Mesenteric fat pad (tissue), 1 donor: ENCODE measurements at places on chromosomes 5 and 9. TPM values are rescaled to one million over a fixed set of nuclear protein-coding genes. Genes with fewer than 3 reads are reported as not detected.
A peak's percentile ranks its signal among the peaks of the same experiment; 100 is the strongest.

The OTULINL gene
- 16.7 TPM for total RNA-seq

- no peak for DNase-seq
Observed at GRCh38 chr5:96348536-96348935, 84.5 kb downstream of the PCSK1 start.

DNA sequence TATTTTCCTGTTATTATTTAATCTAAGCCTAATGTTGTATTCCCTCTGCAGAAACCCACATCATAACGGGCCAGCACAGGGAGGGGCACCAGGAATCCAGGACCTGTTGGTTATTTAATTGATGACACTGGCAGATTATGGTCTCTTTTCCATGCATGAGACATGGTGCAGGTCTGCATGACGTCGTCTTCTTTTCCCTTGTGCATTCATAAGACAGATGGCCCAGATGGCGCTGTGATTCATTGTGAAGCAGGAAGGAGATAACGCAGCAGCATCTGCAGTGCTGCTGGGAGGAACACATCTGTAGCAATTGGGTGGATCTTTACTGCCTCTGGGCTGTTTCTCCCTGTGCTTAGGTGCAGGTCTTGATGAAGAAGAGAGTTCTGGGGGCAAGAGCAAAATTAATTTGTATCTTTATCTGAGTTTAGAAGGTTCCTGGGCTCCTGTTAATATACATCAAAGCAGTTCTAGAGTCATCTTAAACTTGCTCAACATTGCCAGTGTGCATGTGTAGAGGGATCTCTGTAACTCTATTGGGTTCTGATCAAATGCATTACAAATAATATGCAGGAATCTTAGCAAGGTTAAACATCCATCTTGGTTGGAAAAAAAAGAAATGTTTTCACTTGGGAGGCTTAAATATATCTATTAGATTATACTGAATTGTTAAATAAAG is 176.1 kb downstream of the PCSK1 start:
- DNase-seq: no peak

DNA sequence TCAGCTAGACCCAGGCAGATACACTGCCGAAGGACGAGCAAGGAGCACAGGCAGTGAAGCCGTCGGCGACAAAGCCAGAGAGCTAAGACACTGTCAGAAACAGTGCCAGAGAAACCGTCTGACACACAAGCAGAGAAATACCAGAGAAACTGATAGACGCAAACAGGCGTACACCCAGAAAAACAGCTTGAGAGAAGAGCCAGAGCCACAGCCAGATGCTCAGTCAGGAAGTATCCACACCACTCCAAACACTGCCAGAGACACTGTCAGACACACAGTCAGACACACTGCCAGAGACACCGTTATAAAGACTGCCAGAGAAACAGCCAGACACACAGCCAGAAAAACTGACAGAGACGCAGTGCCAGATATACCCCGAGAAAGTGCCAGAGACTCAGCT is 19.1 kb downstream of the CNTFR start:
- no peak for DNase-seq

DNA sequence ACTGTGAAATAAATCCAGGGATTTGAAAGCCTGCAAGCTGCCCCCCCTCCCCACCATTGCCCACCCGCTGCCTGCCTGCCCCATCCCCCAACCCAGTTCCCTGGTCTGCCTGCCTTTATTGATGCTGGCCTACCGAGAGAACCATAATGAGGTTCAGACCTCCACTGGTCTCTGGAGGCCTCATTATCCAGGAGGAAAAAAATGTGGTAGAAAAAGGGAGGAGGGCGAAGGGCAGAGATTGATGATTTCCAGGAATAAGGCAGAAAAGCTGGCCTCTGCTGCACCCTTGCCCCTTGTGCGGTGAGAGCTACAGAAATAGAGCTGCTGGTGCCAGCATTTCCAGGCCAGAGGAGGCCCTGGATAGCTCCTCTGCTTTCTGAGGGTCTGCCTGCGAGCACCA is 216.1 kb downstream of the PAPPA start:
- no peak for DNase-seq

- no peak for DNase-seq
Observed at GRCh38 chr9:6383551-6384225, 29.3 kb upstream of the UHRF2 start.

The EGFLAM gene
- 132 TPM for total RNA-seq

GRCh38 chr9:116991051-116991450 is 303.9 kb downstream of the TRIM32 start:
- no peak for DNase-seq

GRCh38 chr5:56608217-56608925 is 207.0 kb upstream of the MAP3K1 start:
- no peak for DNase-seq

DNA sequence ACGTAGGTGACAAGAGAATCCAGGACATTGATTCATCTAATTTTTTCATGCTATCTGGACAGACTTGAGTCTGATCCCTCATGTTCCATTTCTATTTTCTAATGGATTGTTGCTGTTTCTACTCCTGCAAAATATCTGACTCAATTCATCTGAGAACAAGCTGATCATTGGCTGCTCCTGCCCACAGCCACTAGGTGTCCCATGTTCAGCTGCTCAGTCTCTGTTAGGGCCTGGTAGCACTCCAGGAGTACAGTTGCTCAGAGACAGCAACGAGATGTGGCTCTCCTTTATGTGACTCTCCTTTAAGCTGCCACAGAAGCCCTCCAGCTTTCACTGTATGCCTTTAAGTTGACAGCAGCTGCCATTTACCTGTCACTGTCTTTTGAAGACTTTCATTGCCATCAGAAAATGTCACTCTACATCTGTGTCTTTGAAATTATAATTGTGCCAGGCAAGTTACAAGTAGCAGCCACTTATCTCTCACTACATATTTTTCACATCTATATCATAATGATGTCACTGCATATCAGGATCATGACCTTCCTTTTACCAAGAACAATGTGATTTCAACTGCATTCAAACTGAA is 1944.2 kb upstream of the NUDT12 start:
- DNase-seq: no peak

The FAM78A gene
- total RNA-seq: 6.3 TPM

DNA sequence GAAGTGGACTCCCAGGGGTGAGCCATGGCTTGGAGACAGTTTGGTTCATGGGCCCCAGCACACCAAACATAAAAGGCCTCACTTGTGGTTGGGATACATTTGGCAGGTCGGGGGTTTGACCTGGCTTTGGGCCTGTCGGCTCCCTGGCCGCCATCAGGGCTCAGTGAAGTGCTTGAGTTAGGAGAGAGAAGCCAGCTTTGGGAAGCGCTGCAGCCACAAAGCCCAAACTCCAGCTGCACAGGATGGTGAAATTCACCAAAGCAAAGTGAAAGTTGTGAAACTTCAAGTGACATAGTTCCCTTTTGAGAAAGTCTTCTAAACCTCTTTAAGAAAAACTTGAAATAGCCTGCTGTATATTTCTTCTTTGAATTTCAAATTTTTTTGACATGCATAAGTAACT is 27.5 kb downstream of the SLC46A2 start:
- DNase-seq: peak; percentile 86

DNA sequence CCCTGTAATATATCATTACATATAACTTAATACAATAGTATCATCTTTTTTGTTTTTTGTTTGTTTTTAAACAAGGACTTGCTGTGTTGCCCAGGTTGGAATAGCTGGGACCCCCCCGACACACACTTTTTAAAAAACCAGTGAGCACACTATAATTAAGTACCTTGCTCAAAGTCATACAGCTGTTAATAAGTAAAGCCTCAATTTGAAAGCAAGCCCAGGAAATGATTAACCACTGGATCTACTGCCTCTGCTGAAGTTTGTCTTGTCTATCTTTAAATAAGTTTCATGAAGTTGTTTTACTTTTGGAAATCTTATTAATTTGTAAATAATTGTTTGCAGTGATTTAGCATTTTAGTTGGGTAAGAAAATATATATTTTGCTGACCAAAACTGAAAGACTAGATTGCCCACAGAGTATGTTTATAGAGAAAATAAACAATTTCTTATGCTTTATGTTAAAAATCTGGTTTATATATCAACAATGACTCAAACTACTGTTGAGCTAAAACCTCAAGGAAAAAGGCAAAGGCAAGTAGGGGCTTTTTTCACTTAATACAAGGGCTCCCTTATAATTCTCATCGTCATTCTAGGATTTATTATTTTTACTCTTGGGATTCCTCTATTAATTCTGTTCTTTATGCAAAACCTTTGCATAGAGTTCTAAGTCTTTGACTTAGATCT is 5.8 kb upstream of the CARNMT1 start:
- no peak for DNase-seq

DNA sequence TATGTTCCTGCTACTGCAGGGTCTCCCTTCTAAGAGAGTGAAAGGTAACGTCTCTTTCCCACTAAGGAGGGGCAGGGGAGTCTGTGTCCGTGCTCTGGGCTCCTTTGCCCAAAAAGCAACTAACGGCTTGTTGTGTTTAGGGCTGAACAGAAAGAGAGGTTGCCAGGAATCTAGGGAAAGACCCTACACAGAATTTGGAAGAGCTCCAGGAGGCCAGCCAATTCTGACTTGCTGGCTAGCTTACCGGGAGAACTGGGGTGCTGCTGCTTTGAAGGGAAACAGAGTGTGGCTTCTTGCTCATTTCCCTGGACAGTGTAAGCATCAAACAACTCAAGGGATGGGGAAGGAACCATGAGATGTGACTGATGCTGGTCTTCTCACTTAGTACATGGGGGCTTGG is 176.1 kb downstream of the GADD45G start:
- DNase-seq: no peak

DNA sequence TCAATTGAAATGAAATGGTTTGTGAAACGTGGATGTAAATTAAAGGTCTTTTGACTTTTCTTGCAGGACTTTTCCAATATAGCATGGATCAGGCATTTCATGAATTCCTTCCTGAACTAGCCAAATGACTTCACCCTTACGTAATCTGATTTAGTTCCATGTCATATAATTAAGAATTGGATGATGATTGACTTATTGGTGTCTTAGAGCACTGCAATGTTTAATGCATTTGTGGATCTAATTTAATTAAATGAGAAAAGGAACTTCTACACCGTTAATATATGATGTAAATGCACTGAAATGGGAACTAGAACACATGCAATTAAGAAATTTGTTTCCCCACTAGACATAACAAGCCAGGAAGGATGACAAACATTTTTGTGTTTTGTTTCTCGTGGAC is 228.8 kb downstream of the FBXL7 start:
- no peak for DNase-seq

The LCN12 gene
- total RNA-seq: not detected

- no peak for DNase-seq
Observed at GRCh38 chr5:173925449-173926071, 37.4 kb downstream of the CPEB4 start.

DNA sequence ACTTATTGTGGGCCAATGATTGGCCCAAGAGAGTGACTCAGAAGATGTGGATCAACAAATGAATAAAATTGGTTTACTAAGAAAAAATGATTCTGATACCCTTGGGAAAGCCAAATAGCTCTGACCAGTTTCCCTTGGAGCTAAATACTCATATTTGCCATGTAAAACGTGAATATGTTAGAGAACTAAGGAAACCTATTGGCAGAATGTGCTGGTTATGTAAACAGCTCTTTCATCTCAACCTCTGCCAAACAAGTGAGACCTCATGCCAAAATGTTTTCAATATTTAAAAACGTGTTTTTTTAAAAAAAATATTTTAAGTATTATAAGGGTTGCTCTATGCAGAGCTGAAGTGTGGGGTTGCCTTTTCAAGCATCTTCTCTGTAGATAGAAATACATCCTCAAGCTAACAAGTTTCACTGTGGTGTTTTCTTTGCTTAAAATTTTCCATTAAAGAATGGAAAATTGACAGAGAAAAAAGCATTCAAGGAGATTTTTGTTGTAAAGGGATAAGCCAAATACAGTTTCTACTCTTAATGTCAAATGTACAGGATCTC is 186.9 kb upstream of the TUT7 start:
- no peak for DNase-seq

DNA sequence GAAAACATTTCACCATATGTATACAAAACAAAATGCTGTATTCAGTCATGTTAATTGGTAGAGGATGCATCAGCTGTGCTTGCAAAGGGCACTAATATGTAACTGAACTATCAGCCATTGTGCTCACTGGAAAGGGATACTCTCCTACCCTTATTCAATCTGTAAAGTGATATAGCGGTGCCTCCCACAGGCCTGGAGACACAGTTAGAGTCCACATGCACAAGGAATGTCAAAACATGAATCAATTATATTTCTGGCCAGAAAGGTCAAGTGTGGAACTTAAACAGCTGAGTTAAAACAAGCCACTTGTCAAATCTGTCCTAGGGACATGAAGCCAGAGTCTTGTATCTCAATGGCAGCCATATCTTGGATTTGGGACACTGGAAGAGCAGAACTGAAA is 71.2 kb upstream of the IZUMO3 start:
- no peak for DNase-seq

GRCh38 chr9:34126207-34127034 is at the start of gene DCAF12:
DCAF12 (minus strand) TSS chr9:34126698; CDS start chr9:34126431, 267 bp downstream.
- peak; percentile 97 for DNase-seq

The FYB1 gene
- total RNA-seq: 27.8 TPM

DNA sequence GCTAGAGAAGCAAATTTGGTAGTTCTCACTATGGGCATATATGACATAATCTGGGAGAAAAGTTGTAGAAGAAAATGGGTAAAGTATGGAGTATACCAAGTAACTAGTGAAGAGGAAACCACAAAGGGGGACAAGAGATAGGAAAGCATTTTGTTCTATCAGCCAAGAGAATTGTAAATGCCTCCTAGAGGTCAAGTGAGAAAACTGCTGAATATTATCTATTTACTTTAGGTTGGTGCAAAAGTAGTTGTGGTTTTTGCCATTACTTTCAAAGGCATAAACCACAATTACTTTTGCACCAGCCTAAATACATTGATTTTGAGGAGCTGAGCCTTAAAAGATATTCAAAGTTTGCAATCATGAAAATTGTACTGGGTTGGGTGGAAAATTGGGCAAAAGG is 126.7 kb upstream of the GRHPR start:
- DNase-seq: no peak

DNA sequence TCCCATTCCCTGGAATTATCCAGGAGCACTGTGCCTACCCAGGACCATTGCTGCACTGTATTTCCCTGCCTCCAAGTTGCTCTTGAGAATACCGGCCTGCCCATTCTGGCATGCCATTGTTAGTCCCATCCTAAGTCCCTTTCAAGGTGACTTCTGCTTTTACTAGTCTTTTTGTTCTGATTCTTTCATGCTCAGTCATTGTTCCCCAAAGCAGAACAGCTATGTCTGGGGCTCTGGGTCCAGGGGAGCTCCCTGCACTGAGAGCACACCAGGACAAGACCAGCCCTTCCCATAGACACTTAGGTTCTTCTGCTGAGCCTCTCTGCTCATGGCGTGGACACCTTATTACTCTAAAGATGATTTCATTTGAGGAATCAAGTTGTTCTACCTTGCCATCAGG is 388.9 kb upstream of the KLF4 start:
- no peak for DNase-seq

GRCh38 chr9:97503862-97504210 is 2.4 kb downstream of the TMOD1 start:
- no peak for DNase-seq
